ENCODE measurements at places on chromosomes 13 and 19.

DNA sequence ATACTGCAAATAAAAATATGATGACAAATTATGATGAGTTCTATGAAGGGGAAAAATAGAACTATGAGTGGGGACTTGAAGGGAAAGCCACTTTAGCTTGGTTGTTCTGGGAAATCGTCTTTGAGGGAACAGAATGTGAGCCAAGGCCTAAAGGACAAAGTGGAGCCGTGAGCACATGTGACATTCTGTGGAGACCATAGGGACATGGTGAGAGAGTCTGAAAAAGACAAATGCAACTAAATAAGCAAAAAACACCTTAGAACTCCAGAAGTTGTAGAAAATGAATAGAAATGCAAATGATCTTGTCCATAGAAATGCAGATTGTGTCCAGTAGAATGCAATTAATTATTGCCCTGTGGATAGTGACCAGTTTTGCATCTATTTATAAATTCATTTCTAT, 86.8 kb upstream of the ANKRD10 start:
- no peak for DNase-seq

DNA sequence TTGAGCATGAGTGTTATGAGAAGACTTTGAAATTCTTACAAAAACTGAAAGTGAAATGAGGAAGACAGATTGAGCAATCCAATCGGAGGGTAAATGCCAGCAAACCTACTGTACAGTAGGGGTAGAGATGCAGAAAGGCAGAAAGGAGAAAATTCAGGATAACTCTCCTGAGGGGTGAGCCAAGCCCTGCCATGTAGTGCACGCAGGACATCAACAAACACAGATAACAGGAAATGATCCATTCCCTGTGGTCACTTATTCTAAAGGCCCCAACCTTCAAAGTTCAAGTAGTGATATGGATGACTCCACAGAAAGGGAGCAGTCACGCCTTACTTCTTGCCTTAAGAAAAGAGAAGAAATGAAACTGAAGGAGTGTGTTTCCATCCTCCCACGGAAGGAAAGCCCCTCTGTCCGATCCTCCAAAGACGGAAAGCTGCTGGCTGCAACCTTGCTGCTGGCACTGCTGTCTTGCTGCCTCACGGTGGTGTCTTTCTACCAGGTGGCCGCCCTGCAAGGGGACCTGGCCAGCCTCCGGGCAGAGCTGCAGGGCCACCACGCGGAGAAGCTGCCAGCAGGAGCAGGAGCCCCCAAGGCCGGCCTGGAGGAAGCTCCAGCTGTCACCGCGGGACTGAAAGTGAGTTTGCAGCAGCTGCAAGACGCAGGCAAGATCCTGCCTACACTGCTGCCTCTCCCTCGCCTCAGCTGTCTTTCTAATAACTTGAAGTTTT, at the start of gene TNFSF13B:
Gene TNFSF13B, plus strand, starts transcription at position 118 of the 728 bp plus-strand sequence. Its CDS starts 178 bp downstream, at position 296.
- peak; percentile 70 for DNase-seq

- DNase-seq, result peak; percentile 96
Observed at GRCh38 chr13:114281351-114282040, at the start of gene UPF3A. UPF3A (plus strand) TSS chr13:114281601; CDS start chr13:114281640, 39 bp downstream.

- DNase-seq, result no peak
Observed at GRCh38 chr13:103716718-103717117, 650.5 kb upstream of the SLC10A2 start.

DNA sequence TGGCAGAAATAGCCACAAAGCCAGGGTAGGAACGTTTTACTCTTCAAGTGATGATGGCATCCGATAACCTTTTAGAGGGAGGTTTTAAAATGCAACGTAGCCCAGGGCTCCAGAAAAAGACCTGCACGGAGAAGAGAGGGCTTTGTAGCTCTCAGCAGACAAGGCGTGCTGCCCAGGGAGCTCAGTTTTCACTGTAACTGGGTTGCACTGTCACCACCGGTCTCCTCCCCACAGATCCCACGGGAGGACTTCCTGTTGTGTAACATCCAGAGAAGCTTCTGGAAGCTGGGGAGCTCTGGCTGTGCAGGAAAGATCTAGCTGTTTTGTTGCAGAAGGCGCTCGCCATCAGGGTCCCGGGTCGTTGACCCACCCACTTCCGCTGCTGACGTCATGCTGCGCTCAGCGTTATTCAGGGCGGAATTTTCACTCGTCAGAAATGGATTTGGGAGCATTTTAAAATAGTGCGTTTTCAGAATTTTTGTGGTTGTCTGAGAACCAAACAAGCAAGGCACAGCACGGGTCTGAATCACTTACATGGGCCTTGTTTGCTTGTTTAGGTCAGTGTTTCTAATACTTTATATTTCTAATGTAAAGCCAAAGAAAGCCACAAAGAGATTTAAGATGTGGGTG, 50.8 kb downstream of the ATP11A start:
- DNase-seq, result peak; percentile 69

DNA sequence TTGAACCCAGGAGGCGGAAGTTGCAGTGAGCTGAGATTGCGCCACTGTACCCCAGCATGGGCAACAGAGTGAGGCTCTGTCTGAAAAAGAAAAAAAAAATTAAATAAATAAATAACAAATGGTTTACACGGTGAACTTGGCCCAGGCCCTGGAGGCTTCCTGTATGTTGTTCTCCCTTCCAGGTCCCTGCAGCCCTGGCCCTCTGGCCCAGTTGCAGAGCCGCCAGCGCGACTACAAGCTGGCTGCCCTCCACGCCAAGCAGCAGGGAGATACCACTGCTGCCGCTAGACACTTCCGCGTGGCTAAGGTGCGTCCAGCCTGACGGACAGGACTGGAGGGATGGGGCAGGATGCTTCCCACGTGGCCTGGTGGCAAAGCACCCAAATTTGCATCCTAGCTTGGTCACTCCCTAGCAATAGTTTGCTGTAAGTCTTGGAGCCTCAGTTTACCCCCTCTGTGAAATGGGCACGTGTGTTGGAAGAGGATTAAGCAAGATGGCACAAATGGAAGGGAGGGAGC, 11.9 kb downstream of the CC2D1A start:
- peak; percentile 94 for DNase-seq

DNA sequence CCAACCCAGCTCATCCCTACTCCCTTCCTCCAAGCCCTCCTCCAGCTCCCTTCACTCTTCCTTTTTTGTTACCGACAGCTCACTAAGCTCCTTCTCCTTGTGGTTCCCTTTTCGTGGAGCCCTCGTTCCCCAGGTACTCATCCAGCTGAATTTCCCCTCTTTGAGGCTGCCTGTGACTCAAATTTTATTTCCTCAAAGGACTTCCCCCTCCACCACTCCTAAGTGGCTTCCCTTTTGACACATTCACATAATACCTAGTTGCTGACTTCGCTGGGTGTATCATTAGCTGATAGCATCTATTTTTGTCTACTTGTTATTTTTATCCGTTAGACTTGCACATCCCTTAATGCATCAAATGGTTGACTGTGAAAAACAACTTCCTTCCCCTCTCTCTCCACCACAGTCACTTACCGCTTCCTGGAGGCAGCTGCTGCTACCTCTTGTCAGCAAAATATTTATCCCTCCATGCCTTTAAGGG, 14.5 kb downstream of the FFAR2 start:
- no peak for DNase-seq

- DNase-seq, result no peak
Observed at GRCh38 chr13:112616586-112617362, 28.8 kb upstream of the TUBGCP3 start.

GRCh38 chr19:37551129-37551993, 43.2 kb downstream of the ZNF571 start:
- peak; percentile 23 for DNase-seq

- DNase-seq, result no peak
Observed at GRCh38 chr13:46531953-46532352, 21.0 kb upstream of the LRCH1 start.

- no peak for DNase-seq
Observed at GRCh38 chr13:99279637-99280036, 21.5 kb upstream of the GPR18 start.

All from right lobe of liver (tissue), 6 donors.